ENCODE measurements at places on chromosomes 11 and 22.

DNA sequence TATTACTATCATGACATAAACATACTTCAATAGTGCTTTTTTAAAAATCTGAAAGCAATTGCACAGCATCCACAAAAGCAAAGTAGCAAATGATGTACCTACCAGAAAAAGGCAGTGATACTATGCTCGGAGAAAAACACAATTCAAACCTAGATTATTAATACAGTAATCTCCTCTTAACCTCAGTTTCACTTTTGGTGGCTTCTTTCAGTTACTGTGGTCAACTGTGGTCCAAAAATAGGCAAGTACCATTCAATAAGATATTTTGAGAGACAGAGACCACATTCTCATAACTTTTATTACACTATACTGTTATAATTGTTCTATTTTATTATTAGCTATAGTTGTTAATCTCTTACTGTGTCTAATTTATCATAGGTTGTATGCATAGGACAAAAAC, 20.8 kb downstream of the KCNA4 start:
- no peak for DNase-seq

DNA sequence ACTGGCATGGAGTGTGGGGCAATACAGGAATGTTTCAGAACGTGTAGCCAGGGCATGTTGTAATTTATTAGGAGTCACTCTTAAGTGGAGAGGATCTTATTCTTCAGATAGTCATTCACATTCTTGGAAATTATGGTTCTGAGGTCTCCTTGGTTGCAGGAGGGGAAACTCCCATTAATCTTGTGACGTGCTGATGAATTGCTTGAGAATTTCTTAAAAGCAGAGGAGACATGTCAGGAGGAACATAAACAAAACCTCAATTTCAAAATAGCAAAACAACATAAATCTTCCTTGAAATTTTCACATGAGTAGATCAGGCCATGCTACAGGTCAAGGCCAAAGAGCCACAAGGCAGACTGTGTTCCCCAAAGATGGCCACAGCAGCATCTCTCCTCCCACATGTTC, 50.4 kb downstream of the ADM start:
- no peak for DNase-seq

- no peak for DNase-seq
These were observed 20.4 kb upstream of the APOL3 start for GRCh38 chr22:36180928-36181327.

DNA sequence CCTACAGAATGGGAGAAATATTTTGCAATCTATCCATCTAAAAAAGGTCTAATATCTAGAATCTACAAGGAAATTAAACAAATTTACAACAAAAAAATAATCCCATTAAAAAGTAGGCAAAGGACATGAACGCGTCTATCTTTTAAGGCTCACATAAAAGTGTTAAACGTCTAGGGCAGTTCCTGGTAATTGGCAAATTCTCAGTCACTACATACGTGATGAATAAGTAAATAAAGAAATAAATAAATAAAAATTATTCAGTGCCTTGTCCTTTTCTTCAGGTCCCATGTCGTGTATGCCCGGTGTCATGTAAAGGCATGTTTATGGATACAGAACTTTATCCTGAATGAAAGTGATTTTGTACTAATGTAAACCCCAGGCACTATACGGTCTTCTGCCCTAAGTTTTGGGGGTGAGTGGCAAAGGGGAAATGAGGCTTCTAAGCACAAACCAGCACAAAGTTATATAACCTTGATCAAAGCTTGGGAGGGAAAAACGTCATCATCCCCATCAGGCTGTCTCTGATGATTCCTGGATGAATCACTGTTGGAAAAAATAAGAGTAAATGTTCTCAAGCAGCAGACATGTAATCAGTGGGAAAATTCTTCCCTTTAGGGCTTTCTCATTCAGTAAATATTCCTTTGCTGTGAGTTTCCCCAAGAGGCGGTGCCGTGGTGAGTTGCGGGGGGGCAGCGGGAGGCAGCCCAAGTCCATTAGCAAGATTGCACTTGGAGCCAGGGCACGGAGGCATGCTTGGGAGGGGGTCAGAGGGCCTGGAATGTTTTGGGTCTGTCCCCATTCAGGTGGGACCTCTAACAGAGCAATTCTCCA, 30.4 kb upstream of the MICAL2 start:
- DNase-seq = no peak

GRCh38 chr22:41908411-41909309, 6.2 kb downstream of the SHISA8 start:
- no peak for DNase-seq

- no peak for DNase-seq
These were observed 24.9 kb downstream of the SCUBE2 start for GRCh38 chr11:9066433-9066925.

DNA sequence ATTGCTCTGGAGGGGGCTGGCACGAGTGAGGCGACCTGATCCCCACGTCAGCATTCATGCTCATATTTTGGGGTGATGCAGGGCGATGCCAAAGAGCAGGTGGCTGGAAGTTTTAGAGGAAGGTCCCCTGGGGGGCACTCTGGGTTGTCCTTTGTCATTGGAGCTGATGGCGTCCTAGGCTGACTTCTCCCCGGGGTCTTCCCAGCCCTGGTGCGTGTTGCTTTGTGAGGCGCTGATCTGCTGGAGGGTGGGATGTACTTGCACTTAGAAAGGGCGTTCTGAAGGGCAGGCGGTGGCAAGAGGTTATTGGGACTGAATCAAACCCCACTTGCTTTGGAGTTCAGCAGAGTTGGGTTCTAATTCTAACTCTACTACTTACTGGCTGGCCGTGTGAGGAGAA, 313.3 kb downstream of the NTM start:
- no peak for DNase-seq

- DNase-seq = no peak
These were observed 37.0 kb downstream of the SGSM1 start for GRCh38 chr22:24843048-24843447.

- no peak for DNase-seq
These were observed 87.9 kb downstream of the AMBRA1 start for GRCh38 chr11:46505741-46506482.
